ENCODE measurements at places on chromosomes 7 and 10.

- peak; percentile 49 for DNase-seq
Observed at GRCh38 chr7:134513169-134513752, 14.1 kb upstream of the AKR1B10 start.

- peak; percentile 31 for DNase-seq
Observed at GRCh38 chr7:127995881-127996215, 35.4 kb downstream of the LRRC4 start.

DNA sequence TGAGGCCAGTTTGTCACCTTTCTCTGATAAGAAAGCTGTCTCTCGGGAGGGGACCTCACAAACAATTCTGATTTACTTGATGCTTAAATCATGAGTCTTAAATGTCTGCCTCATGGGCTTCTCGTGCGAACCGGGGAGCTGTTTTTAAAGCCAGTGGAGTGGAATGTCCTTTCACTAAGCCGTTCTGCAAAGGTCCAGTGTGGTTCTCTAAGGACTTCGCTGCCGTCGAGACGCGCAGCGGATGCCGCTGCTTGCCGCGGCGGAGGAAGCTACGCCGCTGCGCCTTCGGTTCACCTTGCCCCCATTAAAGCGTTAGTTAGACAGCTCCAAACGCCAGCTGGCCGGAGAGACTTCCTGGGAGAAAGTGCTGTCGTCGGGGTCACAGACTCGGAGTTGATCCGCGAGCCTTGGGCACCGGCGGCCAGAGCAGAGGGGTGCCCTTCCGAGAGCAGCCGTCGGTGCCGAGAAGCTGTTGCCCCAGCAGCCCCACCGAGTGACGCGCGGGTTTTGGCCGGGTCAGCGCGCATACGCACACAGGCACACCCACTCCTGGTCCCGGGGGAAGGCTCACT, 1.3 kb upstream of the HMX3 start:
- peak; percentile 44 for DNase-seq

DNA sequence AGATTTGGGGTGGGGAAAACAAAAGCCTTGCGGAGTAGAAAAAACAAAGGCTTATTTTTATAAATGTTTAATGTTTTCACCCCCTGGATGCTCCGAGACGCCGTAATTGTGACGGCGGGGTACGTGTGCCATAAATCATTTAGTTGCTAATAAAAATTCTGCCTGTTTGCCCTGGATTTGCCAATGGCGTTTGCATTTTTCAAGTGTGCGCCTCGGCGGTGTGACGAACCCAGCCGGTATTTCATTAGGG, 2.5 kb upstream of the TNRC18 start:
- peak; percentile 43 for DNase-seq

DNA sequence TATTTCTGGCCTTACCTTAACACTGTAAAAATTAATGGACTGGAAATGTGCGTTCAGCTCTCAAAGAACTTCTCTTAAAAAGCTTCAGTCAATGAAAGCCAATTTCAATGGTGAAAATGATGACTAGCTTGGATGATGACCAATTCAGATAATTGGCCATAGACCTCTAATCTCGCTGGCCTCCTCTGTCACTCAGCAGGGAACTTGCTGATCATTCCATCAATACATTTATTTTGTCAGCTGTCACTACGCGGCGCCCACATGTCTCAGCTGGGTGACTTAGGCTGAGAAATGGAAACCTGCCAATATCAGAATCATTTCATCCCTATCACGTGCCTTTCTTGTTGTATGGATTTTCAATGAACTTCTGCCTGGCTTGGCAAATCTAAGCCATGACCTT, 673.0 kb upstream of the AUTS2 start:
- no peak for DNase-seq

DNA sequence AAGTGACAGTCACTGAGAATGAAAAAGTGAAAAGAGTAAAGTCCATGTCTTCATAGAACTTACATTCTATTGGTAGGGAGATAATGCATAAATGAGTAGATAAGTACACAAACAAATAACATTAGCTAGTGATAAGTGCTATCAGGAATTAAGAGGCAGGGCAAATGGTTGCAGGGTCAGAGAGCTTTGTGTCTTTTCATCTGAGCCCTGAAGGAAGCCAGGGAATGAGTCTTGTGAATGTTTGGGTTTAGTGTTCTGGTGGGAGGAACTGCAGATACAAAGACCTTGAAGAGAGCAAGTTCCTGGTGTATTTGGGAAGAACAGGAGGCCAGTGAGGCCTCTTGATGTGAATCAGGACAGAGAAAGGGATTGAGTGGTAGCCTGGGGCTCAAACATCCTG, 183.8 kb downstream of the CTTNBP2 start:
- DNase-seq = no peak

- DNase-seq = no peak
Observed at GRCh38 chr7:77484785-77485184, 52.3 kb upstream of the PTPN12 start.

DNA sequence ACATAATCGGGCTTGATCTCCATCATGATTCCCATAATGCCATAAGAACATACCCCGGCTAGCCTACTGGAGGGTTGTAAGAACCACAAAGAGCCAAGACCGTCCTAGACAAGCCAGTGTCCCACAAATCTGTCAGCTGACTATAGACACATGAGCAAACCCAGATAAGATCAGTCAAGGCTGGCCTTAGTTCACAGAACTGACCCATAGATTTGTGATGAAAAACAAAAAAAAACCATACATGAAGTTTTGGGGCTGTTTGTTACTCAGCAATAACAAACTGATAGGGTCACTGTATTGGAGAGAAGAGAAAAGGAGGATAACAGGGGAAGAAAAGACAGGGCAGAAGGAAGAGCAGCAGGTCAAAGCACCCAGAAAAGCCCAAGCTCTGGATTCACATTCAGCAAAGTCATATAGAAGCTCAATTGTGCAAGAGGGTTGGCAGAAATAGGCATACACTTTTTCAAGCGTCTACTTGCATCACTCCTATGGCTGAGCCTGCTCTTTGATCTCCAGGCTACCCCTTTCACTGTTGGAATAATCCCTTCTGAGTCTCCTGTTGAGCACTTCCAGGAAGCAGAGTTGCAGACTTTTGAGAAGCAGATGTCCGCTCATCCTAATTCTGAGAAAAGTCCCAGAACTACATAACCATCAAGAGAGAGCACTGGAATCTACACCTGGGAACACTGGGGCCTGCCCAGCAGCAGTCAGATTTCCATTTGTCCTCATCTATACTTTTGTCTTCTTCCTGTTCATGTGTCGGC, 122.0 kb upstream of the HABP2 start:
- DNase-seq = no peak

DNA sequence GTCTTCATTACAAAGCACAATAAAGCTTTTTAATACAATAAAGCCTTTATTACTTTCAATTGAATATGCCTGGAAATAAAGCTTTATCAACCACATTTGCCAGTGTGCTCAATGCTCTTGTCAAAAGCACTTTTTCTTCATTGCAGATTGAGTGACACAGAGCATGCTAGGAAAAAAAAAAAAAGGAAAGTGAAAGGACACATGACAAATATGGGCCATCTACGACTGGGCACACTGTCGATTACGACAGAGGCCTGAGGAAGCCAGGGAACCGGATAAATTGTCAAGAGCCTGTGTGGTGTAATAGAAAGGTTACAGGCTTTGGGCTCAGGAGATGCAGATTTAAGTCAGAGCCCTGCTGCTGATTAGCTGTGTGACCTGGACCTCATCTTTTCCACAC, 84.8 kb upstream of the LRGUK start:
- no peak for DNase-seq

DNA sequence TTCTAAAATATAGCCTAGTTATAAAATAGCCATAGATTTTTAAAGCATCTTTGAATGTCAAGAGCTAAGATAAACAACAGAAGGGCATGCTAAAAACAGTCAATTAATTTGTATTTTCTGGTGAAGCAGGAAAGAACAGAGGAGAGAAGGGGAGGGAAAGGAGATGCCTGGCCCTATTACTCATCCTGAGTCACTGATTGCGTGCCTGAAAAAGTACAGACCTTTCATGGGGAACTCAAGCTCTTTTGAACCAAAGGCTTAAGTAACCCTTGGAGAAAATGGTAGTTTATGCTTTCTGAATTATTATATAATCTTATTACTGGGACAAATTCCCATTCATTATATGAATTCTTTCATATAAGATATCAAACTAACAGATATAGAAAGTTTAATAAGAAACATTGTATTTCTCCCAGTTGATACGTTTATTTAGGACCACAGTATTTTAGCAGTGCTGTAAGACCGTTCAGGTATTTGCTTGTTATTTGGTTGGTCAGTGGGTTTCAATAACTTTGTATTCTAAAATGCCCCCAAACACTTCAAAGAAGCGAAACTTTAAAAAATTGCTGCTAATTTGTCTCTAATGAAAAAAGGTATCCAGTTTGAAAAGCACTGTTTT, 151.3 kb downstream of the HGF start:
- no peak for DNase-seq

- no peak for DNase-seq
Observed at GRCh38 chr10:51178634-51179033, 104.3 kb downstream of the PRKG1 start.

GRCh38 chr10:131088619-131089018, 222.9 kb downstream of the TCERG1L start:
- DNase-seq = no peak

- DNase-seq = no peak
Observed at GRCh38 chr7:14385074-14385473, 395.6 kb upstream of the ETV1 start.

DNA sequence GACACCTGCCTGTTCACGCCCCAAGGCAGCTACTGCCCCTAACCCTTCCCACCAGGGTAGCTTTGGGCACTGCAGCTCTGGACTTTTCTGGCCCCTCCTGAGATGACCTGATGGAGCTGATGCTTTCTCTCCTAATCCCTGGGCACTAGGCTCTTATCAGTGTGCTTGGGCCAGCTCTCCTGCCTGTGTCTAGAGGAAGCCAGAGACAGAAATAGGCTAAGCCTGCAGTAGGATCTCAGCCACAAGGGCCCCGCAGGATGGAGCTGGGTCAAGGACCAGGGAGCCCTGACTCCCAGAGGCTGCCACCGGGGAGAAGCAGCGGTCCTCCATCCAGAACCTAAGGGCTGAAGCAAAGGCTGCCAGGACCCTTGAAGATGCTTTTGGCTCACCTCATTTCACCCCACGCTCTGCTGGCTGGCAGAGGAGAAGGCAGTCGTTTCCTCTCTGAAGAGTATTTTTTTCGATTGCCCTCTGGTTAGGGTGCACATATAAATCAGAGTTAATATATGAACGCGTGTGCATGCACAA, 580.8 kb downstream of the GALNT17 start:
- DNase-seq = no peak

GRCh38 chr10:101569323-101569621, 18.8 kb downstream of the POLL start:
- peak; percentile 70 for DNase-seq

DNA sequence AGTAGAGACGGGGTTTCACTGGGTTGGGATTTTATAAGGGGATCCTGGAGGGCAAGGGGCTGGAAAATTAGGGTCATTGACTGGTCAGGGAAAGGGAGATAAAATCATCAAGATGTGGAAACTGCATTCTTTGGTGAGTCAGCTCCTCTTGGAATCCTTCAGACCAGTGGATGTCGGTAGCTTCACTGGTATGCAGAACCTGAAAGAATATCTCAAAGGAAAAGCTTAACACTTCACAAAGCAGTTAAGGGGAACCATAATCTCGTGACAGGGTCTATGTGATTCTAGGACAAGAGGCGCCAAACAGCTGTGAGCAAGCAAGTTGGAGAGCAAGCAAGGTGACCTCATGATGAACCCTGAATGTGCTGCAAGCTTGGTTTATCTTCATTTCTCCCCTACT, 634.7 kb upstream of the AUTS2 start:
- DNase-seq = no peak

DNA sequence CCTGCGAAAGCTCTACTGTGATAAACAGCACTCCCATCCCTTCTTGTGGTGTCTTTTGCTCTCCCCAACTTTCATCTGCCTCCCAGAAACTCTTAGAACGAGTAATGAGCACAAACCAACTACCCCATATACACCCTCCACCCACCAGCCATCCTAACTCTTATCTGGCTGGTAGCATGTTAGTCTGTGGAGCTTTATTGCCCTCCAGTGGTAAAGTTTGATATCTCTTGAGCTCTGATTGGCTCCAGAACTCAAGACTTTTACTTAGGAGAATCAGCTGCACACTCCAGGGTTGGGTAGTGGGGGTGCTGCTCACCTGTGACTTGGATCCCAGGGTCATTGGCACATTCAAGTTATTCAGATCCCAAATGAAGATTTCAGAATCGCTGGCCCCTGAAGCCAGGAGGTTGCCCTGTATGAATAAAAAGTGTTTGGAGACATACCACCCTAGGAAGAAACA, 10.9 kb downstream of the SEC31B start:
- peak; percentile 23 for DNase-seq

DNA sequence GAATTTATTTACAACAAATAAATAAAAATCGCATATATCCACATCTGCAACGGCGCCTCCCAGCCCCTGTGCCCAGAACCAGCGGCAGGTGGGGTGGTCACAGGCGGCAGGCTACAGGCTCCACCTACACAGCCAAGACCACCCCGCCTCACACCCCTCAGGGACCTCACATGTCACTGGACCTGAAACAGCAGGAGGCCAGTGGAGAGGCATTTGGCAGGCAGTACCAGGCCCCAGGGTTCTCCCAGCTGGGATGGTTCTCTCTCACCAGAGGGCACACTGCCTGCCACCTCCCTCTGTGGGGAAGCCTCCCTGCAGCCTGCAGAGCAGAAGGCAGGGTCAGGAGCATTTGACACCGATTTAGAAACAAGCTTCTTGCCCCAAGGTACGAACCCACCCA, 81.5 kb downstream of the MAD1L1 start:
- no peak for DNase-seq
